ENCODE measurements at places on chromosomes 1 and 21. TPM values are rescaled to one million over a fixed set of nuclear protein-coding genes. Genes with fewer than 3 reads are reported as not detected.

DNA sequence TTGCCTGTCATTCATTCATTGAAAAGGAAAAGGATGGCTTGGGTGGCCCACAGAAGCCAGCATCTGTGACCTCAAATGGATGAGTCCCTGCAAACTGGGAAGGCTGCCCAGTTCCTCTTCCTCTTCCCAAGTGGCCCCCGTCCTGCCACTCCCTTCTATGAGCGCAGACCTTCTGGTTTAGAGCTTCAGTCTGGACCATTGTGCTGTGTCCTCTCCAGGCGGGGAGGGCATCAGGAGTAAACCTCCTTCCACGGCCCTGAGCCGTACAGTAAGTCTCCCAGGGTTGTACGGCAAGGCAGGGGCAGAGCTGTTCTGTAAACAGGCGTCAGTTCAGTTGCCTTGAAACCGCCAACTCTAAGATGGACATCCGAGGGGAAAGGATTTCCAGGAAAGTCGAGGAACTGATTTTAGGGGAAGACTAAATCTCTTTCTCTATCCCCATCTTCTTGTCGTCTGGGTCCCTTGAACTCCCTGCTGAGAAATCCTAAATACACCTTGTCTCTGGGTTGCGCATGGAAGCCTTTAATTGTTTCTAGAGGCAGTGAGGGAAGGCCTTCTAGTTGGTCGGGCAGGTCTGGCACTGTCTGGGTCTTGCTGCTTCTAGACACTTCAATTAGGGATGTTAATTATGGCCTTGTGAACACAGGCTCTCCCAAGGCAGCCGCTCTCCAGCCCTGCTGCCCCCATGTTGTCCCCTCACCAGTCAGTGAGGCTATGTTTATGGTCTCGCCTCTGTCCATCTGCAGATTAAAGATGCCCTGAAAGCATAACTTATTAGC lies 22.1 kb downstream of the SOX13 start:
- no peaks in the 10 kb centered on the region for H3K36me3 ChIP-seq
- H3K4me1 ChIP-seq = no peaks in the 10 kb centered on the region
- no peak for DNase-seq
- no peak overlapping the region for H3K27ac ChIP-seq
- no peak overlapping the region for H3K4me3 ChIP-seq

DNA sequence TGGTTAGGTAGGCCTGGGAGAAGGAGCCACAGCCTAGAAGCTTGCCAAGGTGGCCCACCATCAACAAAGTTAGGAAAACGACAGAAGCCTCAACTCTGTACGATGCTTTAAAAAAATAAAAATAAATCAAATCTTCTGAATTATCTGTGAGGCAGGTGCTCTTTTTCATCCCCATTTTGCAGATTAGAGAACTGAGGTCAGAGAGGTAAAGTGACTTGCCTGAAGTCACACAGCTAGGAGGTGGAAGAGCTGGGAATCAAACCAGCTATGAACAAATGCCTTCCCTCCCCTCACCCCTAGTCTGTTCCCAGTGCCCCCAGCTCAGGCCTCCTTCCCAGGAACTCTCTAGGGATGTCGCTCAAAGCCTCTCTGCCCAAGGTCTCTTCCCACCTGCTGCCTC lies 30.4 kb downstream of the EPHA2 start:
- no peak overlapping the region for H3K4me3 ChIP-seq
- no peak for DNase-seq
- H3K36me3 ChIP-seq = no peaks in the 10 kb centered on the region
- H3K4me1 ChIP-seq = peaks cover 11% of the 10 kb centered on the region

DNA sequence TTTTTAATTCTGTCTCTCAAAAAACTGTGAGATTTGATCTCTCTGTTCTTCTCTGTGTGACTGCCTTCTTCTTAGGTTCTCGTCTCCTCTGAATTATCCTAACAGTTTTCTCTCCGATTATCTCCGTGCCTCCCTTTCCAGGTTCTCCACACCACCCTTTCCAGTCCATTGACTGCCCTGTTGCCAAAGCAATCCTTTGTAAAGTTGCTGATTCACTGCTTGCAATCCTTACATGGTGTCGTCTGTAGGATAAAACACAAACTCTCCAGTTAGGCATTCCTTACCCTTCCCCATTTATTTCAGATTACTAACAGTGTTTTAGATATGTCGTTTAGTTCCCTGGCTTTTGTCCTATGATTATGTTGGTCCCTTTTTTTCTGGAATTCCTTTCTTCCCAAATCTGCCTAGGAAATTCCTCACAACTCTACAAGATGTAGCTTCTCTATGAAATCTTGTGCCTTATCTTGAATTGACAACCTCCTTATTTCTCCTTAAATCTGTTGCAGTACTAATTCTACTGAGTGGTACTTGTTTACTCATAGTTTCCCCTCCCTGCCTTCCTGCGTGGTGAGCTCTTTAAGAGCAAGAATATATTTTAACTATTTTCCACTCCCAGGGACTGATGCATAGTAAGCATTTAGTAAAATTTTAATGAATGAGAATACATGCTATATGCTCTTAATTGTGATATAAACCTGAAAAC lies 22.3 kb downstream of the RCOR3 start:
- H3K27ac ChIP-seq = no peak overlapping the region
- H3K27me3 ChIP-seq = no peaks in the 10 kb centered on the region
- no peak for DNase-seq
- H3K4me1 ChIP-seq = no peaks in the 10 kb centered on the region

The MIXL1 gene
- not detected for total RNA-seq

GRCh38 chr1:235516862-235517446 lies 12.7 kb upstream of the B3GALNT2 start:
- no peaks in the 10 kb centered on the region for H3K27me3 ChIP-seq

GRCh38 chr1:15775706-15776105 lies 17.1 kb downstream of the FBLIM1 start:
- H3K27me3 ChIP-seq = no peaks in the 10 kb centered on the region
- no peak for DNase-seq
- no peaks in the 10 kb centered on the region for H3K4me1 ChIP-seq
- H3K27ac ChIP-seq = no peak overlapping the region

All from CD4-positive, alpha-beta memory T cell (primary cell).